ENCODE measurements at places on chromosomes 7 and 10.

DNA sequence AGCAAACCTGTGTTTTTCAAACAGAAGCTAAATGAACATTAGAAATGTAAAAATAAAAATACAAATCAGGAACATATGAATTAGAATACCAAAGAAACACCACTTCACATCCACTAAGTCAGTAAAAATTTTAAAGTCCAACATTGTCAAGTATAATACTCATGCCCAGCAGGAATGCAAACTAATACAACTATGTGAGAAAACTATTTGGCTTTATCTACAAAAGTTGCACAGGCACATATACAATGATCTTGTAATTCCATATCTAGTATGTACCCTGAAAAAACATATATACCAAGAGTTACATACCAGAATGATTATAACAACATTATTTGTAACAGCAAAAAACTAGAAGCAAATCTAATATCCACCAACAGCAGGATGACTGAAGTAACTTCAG lies 91.1 kb downstream of the RNF32 start:
- peak; percentile 46 for DNase-seq

DNA sequence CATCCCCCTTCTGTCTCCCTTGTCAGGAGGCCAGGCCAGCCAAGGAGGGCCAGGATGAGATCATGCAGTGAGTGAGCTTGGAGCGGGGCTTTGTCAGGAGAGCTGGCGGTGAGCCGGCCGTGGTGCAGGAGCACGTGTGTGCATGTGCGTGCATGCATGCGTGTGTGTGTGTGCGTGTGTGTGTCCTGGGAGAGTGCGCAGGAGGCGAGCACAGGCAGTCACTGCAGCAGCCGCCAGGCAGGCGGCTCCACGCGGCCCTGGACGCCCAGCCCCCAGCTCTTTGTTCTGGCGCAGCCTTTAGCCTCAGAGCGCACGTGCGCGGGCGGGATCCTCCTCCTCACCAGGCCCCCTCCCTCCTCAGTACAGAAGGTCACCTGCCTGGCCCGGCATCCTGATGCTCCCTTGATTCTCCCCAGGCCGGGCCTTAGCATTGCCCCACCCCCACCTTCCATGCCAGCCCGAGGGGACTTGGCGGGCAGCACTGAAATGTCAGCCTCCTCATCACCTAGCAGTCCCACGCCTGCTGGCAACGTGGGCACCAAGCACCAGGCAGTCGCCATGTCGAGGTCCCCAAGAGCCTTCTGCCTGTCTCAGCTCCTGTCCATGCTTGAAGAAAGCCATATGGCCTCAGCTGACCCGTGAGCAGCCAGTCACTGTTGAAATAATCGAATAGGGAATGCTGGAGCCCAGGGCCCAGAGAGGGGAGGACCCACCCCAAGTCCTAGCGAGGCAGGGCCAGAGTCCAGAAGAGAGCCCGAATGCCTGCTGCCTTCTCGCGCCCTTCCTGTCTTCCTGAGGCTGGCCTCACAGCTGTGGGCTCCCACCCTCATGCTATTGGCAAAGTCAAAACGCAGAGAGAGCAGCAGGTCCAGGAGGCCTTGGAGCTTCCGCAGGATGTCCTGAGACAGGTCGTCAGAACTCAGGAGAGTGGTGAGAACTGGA lies 125.9 kb upstream of the PPIF start:
- DNase-seq: no peak

DNA sequence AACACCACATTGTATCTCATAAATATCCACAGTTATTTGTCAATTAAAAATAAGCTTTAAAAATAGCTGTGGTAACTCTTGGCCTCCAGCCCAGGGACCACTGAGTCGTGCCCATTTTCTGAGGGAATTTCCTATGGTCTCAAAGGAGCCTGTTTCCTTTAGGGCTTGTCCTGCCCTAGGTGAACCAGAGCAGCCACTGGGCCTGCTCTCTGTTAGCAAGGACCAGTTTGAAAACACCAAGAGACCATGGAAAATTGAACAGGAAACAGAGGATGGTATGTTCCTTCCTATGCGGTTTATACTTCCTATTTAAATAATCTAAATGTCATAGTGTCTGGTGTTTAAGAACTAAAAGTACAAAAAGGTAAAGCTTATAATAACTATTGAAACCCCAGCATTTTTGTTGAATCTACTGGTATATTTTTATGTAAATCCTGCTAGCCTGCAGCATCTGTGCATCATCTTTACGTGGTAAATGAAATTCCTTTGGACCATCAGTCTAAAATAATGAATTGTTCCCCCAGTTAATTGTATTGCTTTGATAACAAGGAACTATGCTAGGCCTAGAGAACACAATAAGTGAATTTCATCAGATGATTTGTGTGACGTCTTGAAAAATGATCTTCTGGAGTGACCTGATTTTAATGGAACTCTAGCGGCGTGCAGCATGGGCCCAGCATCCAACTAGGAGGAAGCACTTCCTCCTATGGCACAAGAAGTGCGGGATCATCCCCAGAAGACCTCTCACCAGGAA lies 333.7 kb downstream of the GFRA1 start:
- no peak for DNase-seq

GRCh38 chr7:110168010-110168409 lies 922.9 kb upstream of the LRRN3 start:
- no peak for DNase-seq

DNA sequence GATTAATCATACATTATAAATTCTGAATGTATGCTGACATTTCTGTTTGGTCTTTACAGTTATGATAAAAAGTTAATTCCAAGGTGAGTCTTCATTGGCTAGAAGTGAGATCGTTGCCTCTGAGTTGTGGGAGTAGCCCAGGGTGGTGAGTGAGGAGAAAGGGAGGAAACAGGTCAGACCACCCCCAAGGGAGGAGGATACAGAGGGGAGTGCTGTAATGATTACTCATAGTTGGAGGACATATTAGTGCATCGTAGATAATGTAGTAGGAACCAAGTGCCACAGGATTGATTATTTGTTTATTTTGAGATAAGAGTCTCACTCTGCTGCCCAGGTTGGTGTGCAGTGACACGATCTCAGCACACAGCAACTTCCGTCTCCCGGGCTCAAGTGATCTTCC lies 672.2 kb downstream of the INHBA start:
- no peak for DNase-seq

DNA sequence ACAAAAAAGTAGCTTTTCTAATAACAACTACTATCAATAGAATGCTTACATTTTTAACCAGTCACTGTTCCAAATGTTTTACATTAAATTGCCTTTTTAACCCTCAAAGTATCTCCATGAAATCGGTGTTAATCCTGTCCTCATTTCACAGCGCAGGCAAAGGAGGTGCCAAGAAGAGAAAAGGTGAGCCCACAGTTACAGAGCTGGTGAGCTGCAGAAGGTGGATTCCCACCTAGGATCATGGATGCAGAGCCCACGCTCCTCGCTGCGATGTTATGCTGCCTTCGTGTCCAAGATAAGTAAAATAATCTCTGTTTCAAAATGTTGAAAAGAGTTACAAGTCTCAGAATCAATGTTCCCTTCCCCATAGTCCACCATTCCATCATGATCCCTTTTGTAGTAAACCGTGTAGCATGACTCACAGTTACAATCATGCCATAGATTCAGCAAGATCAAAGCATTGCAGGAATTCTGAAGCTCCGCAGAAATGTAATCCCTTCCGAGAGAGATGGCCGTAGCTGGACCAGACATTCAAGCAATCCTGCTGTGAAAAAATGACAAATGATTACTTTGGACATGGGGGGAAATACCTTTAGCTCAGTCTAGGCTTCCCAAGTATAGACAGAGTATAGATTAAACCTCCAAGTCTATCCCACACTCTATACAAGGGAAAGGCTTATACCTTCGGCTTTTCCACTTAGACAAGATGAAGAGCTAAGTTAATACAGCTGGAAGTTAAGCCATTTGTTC lies 394.7 kb upstream of the AKR1E2 start:
- peak; percentile 63 for DNase-seq

DNA sequence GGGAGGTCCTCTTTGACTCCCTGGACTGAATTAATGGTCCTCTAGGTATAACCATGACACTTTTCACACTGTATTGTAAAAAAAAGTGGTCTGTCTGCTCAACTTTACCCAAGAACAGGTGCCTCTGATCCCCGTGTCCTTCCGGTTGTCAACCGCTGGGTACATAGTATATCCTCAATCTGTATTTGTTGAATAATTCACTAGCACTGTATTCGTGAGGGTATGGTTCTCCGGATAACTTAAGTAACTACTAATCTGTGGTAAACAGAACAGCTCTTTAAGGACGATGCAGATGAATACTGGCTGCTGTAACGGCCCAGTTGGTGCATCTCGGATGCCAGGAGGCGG lies 472 bp upstream of the ADAM22 start:
- no peak for DNase-seq

GRCh38 chr7:11847336-11847735 lies 15.3 kb upstream of the THSD7A start:
- no peak for DNase-seq

DNA sequence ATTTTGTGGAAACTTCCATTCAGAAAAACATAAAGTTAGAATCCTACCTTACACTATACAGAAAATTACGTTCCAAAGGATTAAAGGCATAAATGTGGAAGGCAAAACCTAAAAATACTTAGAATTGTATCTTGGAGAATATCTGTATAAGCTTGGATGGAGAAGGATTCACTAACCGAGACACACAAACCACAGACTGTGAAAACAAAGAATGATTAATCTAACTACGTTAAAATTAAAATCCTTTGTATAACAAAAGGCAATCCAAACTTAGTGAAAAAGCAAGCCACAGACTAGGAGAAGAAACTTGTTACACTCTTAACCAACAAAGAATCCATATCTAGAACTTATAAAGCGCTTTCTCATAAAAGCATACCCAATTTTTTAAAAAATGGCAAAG lies 678.8 kb downstream of the INHBA start:
- DNase-seq: no peak

DNA sequence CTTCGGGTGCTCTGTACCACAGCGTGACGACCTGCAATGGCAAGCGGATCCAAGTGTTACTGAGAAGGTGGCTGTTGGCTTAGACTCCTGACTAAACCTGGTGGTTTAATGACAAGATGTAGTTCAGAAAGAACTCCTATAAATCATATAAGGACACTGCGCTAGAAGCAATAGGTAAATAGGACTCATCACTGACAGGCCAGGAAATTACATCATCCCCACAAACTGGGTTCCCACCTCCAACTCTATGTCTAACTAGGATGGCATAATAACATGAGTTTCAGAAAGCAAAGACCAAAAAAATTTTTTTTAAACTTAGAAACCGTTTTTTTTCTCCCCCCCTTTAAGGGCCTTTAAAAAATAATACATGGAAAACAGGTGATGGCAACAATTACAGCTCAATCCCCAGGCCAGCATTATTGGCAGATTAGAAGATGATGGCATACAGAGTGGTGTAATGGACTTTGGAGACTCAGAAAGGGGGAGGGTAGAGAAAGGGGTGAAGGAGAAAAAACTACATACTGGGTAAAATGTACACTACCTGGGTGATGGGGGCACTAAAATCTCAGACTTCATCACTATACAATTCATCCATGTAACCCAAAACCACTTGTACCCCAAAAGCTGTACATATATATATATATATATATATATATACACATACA lies 81.4 kb upstream of the FAM133B start:
- no peak for DNase-seq

GRCh38 chr10:9613338-9614075 lies 1404.2 kb upstream of the CELF2 start:
- no peak for DNase-seq

GRCh38 chr7:48901966-48902365 lies 22.4 kb upstream of the CDC14C start:
- DNase-seq: no peak

DNA sequence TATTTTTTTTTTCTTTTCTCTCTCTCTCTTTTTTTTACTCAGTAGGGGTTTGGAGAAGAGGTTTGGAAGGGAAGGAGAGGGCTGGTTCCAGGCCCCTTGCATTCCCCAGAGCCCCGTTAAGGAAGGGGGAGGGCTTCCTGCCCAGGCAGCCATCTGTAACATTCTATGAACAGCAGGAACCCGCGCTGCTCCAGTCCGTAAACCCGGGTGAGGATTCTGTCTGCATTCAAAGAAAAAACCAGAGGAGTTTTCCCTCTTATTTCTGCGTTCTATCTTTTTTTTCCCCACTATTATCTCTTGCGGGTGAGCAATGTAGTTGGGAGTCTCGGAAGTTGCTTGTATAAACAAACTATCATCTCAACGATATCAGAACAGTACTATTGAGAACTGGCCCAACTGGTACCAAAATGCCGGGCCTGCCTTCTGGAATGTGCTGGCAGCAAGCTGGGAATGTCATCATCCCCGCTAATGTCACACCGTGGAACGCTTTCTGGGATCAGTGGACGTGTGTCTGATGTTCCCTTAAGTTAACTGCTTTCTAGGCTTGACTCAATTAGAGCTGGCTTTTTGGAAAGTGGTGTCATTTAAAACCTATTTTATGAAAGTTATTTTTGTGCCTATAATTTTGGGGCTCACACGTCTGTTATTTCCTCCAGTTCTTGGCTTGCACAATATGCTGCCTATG lies 153.1 kb upstream of the MEOX2 start:
- no peak for DNase-seq

DNA sequence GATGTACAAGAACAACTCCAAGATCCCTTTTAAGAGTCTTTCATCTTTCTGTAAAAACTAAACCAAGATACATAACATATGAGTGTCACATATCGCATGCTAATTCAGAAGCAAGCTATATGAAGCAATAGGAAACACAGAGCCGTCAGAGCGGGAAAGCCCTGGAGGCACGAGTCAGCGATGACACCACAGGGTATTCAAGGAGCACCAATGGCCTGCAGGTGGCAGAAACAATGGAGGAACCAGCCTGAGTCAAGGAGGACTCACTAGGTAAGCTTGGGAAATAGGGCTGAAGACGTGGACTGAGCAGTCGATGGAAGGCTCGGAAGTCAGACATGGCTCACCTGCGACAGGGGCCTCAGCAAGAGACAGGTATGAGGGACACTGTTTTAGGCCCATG lies 214.4 kb downstream of the FAM107B start:
- DNase-seq: no peak

- DNase-seq: no peak
Measured at GRCh38 chr7:70182521-70182920, 584.2 kb downstream of the AUTS2 start.

DNA sequence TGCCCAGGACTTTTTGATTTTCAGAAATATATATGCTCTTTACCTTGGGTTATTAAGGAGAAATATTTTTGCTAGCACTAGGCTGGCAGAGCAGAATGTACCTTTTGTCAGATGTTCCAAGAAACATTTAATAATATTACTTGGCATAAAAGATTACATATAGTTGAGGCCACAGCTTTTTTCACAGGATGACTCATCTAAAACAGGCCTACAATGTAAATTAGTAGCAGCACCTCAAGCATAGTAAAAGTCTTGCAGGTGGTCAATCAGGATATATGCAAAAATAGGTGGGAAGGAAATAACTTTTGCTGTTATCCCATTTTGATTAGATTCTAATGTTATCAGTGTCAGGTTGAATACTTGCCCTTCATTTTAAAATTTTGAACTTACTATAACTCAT lies 14.9 kb upstream of the ITGB1 start:
- no peak for DNase-seq

GRCh38 chr7:133705596-133705995 lies 421.5 kb upstream of the LRGUK start:
- DNase-seq: no peak

GRCh38 chr7:116426428-116427156 lies 72.9 kb upstream of the CAV2 start:
- DNase-seq: no peak

- no peak for DNase-seq
Measured at GRCh38 chr10:13830385-13830784, 243.6 kb downstream of the PRPF18 start.

- DNase-seq: no peak
Measured at GRCh38 chr7:131151034-131151433, 176.6 kb upstream of the MKLN1 start.
